ENCODE measurements at places on chromosomes 2 and 18.
A peak's percentile ranks its signal among the peaks of the same experiment; 100 is the strongest.

DNA sequence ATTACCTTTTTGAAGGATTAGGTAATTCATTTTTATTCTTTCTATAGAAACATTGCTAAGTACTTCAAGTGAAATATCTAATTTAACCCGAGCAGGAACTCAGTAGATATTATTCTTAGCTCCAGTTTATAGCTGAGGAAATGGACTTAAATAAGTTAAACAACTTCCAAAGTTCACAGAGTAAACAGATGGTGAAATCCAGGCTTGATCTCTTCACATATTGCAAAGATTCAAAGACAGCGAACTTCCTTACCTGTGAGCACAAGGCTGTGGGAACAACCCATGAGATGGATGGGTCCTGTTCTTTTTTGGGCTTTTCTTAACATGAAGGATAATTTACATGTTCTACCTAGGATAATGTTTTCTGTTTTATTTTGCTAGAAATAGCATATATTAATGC lies 439.0 kb downstream of the IRS1 start:
- no peaks in the 10 kb centered on the region for H3K36me3 ChIP-seq
- H3K4me3 ChIP-seq = no peak overlapping the region
- H3K4me1 ChIP-seq = peaks cover 2% of the 10 kb centered on the region
- no peak for DNase-seq
- H3K27me3 ChIP-seq = no peaks in the 10 kb centered on the region
- H3K27ac ChIP-seq = no peak overlapping the region

GRCh38 chr2:234363011-234363487 lies 133.8 kb downstream of the ARL4C start:
- no peak overlapping the region for H3K27ac ChIP-seq
- no peak overlapping the region for H3K4me3 ChIP-seq
- peaks cover 31% of the 10 kb centered on the region for H3K4me1 ChIP-seq
- H3K27me3 ChIP-seq = no peaks in the 10 kb centered on the region

DNA sequence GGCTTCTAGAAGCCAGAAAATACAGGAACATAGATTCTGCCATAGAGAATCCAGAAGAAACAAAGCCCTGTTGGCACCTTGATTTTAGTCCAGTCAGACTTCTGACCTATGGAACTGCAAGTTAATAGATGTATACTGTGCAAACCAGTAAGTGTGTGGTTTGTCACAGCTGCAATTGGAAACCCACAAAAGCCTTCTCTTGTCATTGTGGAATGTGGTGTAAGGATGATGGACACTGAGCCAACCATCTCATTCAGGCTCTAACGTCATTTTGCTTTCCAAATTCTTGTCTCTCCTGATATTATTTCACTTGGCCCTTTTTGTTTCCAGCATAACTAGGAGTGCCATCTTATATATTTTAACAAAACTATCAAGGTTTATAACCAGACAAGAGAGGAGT lies 369.5 kb upstream of the SMIM21 start:
- H3K36me3 ChIP-seq = no peaks in the 10 kb centered on the region
- H3K27me3 ChIP-seq = no peaks in the 10 kb centered on the region

- H3K27ac ChIP-seq = no peak overlapping the region
- H3K4me1 ChIP-seq = no peaks in the 10 kb centered on the region
- no peak overlapping the region for H3K4me3 ChIP-seq
- H3K27me3 ChIP-seq = peaks cover under 1% of the 10 kb centered on the region
- no peaks in the 10 kb centered on the region for H3K36me3 ChIP-seq
- DNase-seq = no peak
These were observed 15.0 kb downstream of the CCDC74A start for GRCh38 chr2:131542438-131543384.

DNA sequence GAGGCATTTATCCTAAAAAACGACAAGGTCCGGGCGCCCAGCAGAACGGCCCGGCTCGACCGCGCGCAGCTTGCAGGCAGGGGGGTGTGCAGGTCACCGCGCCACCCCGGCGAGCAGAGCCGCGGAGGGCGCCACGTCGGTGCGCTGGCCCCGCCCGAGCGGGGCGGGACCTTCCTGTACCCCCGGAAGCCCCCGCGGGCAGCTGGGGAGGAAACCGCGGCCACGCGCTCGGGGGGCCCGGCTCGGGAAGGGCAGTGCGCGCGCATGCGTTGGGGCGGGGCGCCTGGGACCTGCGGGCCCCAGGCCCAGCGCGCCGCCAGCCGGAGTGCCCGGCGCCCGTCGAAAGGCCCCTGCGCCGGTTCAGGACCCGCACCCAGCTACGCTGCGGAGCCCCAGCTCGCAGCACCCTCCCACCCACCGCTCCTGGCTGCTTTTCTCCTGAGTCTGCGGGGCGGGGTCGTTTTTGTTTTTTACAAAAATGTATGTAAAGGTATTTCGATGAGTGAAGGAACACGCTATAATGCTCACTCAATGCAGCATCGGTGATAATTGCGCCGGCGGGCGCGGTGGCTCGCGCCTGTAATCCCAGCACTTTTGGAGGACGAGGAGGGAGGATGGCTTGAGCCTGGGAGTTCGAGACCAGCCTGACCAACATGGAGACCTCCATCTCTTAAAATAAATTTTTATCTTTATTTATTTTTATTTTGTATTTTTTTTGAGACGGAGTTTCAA lies 47.7 kb upstream of the POMC start:
- H3K27ac ChIP-seq = peak overlapping the region; percentile 52
- H3K27me3 ChIP-seq = no peaks in the 10 kb centered on the region
- no peaks in the 10 kb centered on the region for H3K36me3 ChIP-seq
- peak overlapping the region; percentile 59 for H3K4me3 ChIP-seq
- DNase-seq = peak; percentile 80
- H3K4me1 ChIP-seq = peaks cover 10% of the 10 kb centered on the region

Data from suprapubic skin (tissue), 4 donors.